ENCODE measurements at places on chromosomes 6 and 20. TPM values are rescaled to one million over a fixed set of nuclear protein-coding genes. Genes with fewer than 3 reads are reported as not detected.

GRCh38 chr20:38878866-38879265 lies 47.4 kb upstream of the FAM83D start:
- no peak for DNase-seq

GRCh38 chr20:6007094-6007528 lies 46.7 kb downstream of the LRRN4 start:
- no peak for DNase-seq

DNA sequence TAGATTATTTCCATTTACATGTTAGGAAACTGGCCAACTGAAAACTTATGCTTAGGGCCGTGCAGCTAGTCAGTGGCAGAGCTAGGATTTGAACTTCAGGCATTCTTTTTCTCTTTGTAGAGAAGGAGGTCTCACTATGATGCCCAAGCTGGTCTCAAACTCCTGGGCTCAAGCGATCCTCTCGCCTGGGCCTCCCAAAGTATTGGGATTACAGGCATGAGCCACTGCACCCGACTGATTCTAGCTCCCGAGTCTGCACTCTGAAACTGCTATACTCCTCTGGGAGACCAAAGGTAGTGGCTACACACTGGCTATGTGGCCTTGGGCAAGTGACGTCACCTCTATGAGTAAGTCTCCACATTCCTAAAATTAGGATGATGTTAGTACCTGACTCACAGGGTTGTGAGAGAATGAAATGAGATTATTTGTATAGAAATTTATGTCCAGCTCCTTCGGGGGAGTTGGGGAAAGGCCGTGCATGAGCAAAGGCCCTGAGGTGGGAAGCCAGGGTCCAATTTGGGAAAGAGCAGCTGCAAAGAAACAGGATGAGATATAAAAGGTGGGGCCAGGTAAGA lies 6.4 kb downstream of the PLTP start:
- DNase-seq = no peak

DNA sequence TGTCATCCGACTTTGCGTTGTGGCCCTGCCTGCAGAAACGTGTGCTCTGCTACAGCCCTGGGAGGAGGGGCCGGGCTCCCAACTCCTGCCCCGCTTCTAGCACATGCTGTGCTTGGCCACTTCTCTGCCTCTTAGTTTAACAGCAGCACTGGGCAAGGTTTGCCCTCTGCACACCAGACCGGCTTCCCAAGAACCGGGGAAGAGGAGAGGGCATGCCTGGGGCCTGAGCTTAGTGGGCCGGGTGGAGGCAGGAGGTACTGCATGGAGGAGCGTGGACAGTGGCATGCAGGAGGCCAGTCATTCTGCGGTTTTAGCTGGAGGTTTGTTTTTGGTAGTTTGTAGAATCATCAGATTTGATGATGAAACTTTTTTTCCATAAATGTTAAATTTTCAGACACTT lies 45.5 kb downstream of the CEP43 start:
- DNase-seq = no peak

DNA sequence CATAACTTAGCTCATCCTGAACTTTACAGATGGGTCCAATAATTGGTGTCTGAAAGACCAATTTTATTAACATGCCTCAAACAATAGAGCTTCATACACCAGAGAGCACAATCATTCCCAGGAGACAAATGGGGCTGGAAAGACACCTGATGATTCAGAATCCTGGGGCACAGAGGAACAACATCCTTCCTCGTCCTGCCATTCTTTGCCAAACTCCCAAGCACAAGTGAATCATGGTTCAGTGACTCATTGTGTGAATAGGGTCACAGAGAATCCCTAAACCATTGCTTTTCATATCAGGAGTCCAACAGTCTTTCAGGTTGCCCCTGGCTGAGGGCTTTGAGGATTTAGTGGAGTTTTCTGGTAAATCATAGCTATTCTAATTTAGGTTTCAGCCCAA lies 266.4 kb upstream of the BMP2 start:
- DNase-seq = no peak

DNA sequence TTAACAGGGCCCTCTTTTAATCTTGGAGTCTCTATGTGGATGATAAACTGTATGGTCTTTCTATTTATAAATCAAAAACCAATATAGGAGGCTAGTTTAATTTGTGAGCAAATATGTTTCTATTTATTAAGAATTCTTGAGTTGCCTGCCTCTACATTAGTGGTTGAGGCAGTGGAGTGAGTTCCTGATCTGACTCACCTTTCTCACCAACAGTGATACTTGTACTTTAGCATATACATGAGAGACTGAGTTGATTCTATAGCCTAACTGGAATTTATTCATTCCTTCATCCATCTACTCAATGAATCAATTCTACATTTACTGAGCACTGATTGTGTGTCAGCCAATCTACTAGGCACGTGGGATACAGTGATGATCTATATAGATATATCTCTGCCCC lies 126.9 kb downstream of the TRMT11 start:
- DNase-seq = no peak

DNA sequence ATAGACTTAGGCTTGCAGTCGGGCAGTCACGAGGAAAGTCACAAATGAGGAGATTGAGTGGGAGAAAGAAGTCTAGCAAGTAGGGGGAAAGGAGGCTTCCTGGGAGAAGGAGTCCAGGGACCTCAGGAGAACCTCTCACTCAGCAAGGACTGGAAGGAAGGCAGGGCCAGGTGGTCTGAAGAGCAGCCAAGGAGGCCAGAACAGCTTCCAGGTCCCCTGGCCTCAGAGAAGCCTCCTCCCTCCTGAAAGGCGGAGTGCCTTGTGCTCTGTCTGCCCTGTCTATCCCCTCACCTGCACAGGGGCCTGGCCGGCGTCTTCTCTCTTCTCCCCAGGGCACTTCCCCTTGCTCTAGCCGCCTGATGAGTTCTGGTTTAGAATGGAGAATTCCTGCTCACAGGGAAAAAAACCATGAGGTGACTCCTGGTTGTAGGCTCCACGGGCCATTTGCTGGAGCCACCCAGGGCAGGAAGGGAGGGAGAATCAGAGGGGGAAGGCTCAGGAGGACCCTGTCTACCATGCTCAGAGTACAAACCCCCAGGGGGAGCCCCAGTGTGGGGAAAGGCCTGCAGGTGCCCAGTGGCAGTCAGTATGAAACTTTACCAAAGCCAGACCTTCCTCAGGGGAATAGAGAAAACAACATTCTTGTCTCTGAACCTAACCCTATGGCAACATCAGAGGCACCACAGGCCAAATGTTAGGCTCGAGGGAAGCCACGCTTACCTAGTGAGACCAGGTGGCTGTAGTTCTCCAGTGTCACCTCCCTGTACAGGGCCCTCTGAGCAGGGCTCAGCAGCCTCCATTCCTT lies 11.2 kb downstream of the ZNF337 start:
- no peak for DNase-seq

- DNase-seq = no peak
Measured at GRCh38 chr6:27168108-27168507, 79.4 kb upstream of the PRSS16 start.

DNA sequence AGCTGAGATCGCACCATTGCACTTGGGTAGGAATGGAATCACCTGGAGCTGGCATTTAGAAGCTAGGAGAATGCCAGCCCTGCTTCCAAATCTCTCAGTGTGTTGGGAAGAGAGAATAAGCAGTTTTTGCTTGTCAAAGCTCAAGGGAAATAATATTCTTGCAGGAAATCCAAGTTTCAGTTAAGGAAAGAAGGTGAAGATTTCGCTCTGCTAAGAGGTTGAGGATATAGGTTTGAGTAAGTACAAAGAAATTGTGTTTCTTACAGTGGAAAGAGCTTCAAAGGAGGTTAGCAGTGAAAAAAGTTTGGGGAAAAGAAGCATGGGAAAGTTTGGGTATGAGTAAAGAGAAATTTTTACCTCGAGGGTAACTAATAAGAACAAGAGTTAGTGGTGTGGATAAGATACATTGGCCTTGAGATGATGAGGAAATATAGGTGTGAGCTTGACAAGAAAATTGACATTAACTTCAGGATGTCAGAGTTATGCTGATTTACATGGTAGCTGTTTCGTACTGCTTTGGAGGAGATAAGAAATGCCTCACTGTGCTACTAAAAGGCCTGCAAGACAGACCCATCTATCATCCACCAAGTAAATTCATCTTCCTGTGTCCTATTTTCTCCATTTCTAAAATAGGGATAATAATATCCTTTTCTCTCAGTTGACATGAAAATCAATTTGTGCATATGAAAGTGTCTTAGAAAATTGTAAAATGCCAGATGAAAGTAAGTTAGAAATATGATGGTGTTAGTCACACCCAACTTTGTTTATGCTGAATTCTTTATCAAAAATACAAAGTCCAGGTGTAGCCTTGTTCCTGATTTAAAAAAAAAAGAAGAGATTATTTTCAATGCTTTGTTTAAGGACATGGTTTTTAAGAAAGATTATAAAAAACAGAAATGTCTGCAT lies 12.8 kb upstream of the HINT3 start:
- DNase-seq = no peak

DNA sequence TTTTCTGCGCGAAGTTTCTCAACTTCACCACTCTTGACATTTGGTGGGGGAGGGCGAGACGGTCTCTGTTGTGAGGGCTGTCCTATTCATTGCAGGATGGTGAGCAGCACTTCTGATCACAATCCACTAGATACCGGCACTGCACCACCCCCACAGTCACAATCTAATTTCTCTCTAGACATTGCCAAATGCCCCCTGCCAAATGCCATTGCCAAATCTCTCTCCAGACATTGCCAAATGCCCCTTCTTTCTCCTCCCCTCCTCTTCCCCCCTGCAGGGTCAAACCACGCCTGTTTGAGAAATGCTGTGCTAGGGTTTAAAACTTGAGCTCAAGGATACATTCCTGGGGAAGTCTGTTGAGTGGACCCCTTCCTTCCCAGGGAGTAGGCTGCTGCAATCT lies 603.5 kb upstream of the CDH4 start:
- DNase-seq = no peak

DNA sequence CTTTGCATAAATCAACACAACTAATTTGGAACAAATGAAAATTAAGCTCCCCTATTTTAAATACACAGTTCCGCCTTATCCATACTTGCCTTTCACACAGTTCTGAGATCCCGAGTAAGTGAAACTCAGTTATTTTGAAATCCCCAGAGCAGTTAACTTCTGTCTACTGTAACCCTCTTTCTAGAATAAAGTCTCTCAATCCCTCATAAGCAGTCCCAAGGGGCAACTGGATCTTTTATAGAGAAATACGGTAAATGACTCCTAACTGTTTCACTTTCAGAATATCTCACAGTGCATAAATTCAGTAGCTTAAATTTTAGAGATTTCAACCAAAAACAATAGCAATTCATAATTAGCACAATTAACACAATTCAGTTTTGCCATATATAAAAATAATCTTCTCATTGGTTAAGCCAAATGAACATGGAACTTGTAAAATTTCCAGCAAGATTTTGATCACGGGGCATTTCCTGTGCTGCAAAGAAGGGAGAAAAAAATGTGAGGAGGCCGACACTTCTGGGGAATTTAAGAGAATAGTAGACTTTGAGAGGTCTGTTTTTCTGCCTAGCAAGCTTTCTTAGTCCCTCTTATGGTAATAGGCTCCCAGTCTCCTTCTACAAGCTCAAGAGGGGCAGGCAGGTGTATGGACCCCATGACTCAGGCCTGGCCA lies 78.3 kb downstream of the KIF6 start:
- DNase-seq = no peak

- no peak for DNase-seq
Measured at GRCh38 chr6:18329776-18330175, 57.4 kb upstream of the RNF144B start.

GRCh38 chr6:44856479-44856878 lies 469.0 kb downstream of the CDC5L start:
- DNase-seq = no peak

DNA sequence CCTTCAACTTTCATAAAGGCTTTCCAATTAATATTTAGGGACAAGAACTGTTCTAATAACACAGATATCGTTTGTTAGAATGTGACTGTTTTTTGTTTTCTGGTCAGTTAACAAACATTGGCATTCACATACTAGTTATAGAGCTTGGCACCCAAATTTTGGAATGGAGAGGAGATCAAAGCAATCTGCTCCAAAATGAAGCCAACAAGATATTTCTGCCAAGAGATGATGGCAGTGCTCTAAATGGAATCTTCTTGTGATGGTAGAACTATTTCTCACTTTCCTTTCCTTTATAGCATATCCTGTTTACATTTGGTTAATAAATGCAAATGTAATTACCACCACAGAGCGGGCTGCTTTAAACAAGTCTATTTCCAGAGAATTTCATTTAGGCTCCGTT lies 208.3 kb upstream of the RIMS1 start:
- no peak for DNase-seq

- no peak for DNase-seq
Measured at GRCh38 chr20:7853493-7853892, 86.8 kb downstream of the HAO1 start.

GRCh38 chr6:122389704-122390372 lies 9.6 kb upstream of the HSF2 start:
- no peak for DNase-seq

GRCh38 chr6:20582586-20583443 lies 48.6 kb downstream of the CDKAL1 start:
- no peak for DNase-seq

GRCh38 chr6:38489951-38490350 lies 149.8 kb downstream of the BTBD9 start:
- no peak for DNase-seq

Gene TTK
- 1.7 TPM for total RNA-seq

Gene COL20A1
- total RNA-seq = not detected

Gene OPRM1
- not detected for total RNA-seq

Gene TOX2
- total RNA-seq = 16.3 TPM

Gene SLC44A4
- 53.7 TPM for total RNA-seq

Gene DNPH1
- total RNA-seq = 24.0 TPM

Gene CFAP61
- total RNA-seq = 8.6 TPM

Gene PACRG
- 5.5 TPM for total RNA-seq

Gene ENPP1
- 3.3 TPM for total RNA-seq

Gene ASF1A
- total RNA-seq = 25.9 TPM

Gene DEFB121
- total RNA-seq = not detected
